Endothelial cell of umbilical vein (primary cell): ENCODE measurements at places on chromosomes 1 and 21. TPM values are rescaled to one million over a fixed set of nuclear protein-coding genes. Genes with fewer than 3 reads are reported as not detected.

Gene AGMAT
- total RNA-seq: 1.1 and 1.9 TPM in 2 replicates

Gene NCAM2
- 0.27 and 1.4 TPM in 2 replicates for total RNA-seq

Gene CACHD1
- 8.7 and 9.3 TPM in 2 replicates for total RNA-seq

Gene TMEM269
- not detected in 2 replicates for total RNA-seq

Gene COL9A2
- 0.64 and 1.3 TPM in 2 replicates for total RNA-seq

Gene SELL
- 0.67 and 1.8 TPM in 2 replicates for total RNA-seq

Gene ATF3
- total RNA-seq: 6.1 and 10.7 TPM in 2 replicates

Gene SAMD11
- not detected in 2 replicates for total RNA-seq

Gene DCDC2B
- not detected in 2 replicates for total RNA-seq
